ENCODE measurements at places on chromosomes 6 and 20.

DNA sequence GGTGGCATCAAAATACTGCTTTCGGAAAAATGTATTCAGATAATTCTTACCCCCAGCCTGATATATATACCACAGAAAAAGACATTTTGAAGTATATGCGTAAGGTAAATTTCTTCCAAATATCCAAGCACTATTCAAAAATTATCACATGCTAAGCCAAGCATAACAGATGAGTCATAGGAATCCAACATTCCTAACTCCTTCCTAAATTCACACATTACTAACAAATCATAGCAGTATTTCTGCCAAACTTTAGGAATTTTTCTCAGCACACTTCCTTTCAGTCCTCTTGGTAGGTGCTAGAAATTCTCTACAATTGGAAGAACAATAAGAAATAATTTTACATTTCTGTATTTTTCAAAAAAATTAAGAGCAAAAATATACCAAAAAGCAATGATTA is 417.5 kb downstream of the EYS start:
- no peak for DNase-seq

DNA sequence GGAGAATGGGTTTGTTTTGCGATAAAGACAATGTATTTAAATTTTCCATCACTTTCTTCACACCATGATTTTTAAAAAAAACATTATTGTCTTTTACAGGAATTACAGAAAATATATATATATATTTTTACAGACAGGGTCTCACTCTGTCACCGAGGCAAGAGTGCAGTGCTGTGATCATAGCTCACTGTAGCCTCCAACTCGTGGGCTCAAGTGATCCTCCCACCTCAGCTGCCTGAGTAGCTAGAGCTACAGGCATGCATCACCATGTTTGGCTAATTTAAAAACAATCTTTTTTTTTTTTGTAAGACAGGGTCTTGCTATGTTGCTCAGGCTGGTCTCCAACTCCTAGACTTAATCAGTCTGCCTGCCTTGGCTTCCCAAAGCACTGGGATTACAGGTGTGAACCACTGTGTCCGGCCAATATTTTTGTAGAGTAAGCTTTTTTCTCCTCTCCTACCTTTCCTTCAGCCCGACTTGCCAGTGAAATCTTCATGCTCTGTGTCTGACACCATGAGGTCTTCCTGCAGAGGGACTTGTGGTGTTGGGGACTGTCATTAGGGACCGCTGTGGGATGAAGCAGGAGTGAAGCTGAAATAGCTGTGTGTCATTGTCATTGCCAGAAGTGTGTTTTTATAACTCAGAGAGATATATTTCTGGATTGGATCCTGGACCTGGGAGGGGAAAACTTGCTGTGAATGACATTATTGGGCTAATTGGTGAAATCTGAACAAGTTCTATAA is 13.2 kb downstream of the DSP start:
- no peak for DNase-seq

GRCh38 chr6:291204-291696 is 1.0 kb upstream of the DUSP22 start:
- DNase-seq = no peak

GRCh38 chr6:35470663-35471120 is 2.5 kb downstream of the RPL10A start:
- no peak for DNase-seq

- DNase-seq = no peak
Measured at GRCh38 chr6:131005439-131006016, 57.5 kb downstream of the EPB41L2 start.

Measured in hippocampal formation (tissue), 2 donors.